Activated CD8-positive, alpha-beta memory T cell treated with anti-CD3 and anti-CD28 coated beads for 1 hour (primary cell): ENCODE measurements at places on chromosomes 2 and 18.

DNA sequence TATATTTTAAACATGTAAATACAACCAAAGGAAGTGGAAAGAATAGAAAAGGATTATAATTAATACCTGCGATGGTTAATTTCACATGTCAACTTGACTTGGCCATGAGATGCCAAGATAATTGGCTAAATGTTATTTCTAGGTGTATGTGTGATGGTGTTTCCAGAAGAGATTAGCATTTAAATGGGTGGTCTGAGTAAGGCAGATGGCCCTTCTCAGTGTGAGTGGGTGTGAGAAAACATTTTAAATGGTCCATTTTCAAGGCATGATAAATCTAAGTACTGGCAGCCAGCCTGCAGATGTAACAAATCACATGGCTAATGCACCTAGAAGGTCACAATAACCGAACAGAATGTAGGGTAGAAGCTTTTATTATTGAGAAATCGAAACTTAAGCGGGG lies 99.6 kb upstream of the CDH7 start:
- no peak for DNase-seq

DNA sequence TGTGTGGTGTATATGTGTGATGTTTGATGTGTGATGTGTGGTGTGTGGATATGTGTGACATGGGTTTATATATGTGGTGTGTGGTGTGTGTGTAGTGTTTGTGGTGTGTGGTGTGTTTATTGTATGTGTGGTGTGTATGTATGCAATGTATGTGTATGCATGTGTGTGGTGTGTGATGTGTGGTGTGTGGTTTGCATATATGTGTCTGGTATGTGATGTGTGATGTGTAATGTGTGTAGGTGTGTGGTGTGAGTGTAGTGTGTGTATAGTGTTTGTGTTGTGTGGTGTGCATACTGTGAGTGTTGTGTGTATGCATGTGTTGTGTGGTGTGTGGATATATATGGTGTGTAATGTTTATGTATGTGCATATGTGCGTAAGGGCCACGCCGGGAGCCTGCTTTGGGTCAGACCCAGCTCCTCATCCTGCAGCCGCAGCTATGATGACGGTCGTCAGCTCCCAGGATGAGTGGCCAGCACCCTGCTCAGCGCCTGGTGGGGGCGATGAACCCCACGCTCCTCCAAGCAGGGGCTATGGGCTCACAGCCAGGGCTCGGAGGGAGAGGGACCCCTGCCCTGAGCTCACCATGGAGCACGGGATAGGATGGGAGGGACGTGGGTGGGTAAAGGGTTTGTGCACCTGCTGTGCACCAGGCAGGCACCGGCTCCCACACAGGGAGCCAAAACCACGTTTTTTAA lies 331.3 kb downstream of the EIPR1 start:
- no peak for DNase-seq

- no peak for DNase-seq
Measured at GRCh38 chr2:183998797-183999190, 599.5 kb upstream of the ZNF804A start.

DNA sequence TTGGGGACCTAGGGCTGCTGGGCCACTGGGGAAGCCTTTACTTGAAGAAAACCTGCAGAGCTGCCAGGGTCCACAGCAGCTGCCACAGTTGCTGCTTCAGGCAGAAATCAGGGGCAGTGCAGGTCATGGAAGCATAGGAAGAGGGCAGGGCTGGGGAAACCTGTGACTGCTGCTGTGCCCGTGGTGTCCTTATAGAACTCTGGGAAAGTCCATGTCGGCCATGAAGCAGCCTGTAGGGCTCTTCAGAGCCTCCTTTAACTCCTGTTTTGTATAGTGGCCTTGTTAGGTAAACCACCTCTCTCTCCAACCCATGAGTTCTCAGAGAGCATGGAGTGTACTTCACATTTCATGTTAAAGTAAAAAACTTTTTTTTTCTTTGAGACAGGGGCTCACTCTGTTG lies 62.1 kb downstream of the SMAD4 start:
- no peak for DNase-seq

GRCh38 chr2:64987001-64987955 lies 1.9 kb upstream of the SLC1A4 start:
- no peak for DNase-seq

GRCh38 chr2:75655861-75656260 lies 9.3 kb downstream of the MRPL19 start:
- no peak for DNase-seq

DNA sequence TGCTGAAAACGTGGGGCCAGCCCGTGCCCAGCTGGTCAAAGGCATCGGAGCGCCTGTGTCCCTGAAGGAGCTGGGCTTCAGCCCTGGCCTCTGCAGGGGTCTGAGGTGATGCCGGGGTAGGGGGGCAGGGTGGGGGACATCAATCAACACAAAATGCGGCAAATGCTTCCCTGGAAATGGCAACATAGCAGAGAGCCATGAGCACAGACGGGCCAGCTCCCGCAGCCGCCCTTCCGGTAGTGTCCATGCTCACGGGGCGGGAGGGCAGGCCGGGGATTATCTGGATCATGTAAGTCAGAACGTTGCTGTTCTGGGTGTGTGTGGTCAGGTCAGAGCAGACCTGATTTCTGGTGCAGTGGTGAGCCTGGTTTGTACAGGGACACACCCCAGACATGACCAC lies 56.5 kb upstream of the TWIST2 start:
- no peak for DNase-seq

GRCh38 chr2:54691445-54692135 lies 31.9 kb upstream of the EML6 start:
- DNase-seq, result no peak

- no peak for DNase-seq
Measured at GRCh38 chr2:235876099-235876679, 292.0 kb downstream of the GBX2 start.

DNA sequence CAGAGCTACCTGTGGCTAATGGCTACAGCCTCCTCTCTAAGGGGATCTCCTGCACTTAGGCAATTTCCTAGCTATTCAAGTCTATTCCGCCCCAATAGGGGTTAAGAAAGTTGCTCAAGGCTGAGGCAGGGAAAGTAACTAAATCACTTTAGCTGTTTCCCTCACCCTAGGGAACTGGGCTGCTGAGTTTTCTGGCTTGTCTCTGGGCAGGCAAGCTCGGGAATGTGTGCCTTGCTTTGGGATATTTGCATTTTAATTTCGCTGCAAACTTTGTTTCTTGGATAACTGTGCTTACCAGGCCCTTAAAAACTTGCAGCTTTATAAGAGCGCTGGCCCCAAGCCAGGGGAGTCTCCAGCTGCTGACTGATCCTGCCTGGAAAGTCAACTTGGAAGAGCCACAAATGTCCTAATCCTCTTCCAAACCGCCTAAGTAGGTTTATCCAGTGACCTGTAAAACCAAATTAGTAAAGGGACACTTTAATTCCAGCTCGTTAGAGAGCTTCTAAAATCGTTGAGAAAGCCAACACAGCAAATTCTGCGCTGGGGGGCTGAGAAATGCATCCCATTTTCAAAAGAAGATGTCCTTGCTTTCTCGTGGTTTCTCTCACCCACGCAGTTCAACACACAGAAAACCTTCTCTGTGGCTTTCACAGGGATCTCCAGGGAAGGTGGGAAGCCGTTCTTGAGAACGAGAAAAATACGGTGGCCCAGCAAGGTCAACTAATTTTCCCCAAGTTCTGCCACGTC lies 59.5 kb upstream of the SP3 start:
- DNase-seq, result no peak

DNA sequence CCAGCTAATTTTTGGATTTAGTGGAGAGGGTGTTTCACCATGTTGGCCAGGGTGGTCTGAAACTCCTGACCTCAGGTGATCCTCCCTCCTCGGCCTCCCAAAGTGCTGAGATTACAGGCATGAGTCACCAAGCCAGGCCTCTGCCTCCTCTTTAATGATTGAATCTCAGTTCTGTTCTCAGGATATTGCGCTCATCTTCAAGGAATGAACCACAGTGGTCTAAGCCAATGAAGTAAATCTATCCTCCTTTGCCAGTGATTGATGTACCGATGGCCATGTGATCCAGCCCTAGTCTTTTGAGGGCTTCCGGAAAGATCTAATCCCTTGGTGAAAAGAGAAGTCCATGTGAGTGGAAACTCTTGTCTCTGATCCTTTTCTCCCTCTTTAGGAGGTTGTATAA lies 48.6 kb downstream of the POLE4 start:
- DNase-seq, result no peak

DNA sequence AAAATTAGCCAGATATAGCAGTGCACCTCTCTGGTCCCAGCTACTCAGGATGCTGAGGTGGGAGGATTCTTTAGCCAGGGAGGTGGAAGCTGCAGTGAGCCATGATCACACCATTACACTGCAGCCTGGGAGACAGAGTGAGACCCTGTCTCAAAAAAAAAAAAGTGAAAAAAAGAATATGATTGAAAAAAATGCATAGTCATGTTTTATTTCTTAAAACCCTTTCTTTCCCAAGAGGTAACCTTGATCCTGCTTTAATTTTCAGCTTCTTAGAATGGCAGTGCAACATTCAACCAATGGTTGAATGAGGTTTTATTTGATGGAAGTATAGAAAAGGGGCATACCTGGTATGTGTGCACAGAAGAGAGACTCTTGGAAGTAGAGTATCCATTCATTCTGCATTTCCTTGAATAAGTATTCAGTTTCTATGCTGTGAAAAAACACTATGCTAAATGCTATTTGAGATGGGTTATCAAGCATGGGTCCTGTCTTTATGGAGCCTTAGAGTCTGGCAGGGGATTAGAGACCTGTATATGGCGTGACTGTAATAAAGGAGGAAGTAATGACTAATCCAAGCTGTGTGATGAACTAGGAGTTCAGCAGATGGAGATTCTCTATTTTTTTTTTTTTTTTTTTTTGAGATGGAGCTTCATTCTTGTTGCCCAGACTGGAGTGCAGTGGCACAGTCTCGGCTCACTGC lies 146.3 kb downstream of the WDSUB1 start:
- DNase-seq, result no peak

GRCh38 chr2:18722101-18722500 lies 132.7 kb upstream of the NT5C1B start:
- DNase-seq, result no peak

GRCh38 chr2:200181755-200182154 lies 124.7 kb upstream of the SPATS2L start:
- DNase-seq, result no peak

GRCh38 chr2:30334762-30335363 lies 103.5 kb downstream of the LBH start:
- DNase-seq, result no peak

DNA sequence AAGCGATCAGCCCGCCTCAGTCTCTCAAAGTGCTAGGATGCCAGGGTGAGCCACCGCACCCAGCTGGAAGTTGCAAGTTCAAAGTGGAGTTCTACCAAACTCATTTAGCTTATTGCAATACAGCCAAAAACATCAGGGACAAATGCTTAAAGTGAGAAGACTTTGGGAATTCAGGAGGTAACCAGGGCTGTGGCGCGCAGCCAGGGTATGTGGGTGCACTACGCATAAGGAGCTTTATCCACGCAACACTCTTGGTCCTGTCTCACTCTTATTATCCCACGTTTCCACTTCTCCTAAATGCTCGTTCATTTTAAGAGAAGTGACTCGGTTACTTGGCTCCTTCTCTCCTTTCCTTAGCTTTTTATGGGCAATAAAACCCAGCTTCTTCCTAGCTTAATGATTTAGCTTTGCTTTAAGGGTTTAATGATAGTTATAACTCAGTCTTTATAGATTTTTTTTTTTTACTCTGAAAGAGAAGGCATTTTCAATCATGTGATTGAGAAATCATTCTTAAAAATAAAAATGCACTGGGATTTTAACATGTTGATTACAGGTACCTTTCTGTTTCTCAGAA lies 199.8 kb downstream of the KCNE4 start:
- no peak for DNase-seq

- no peak for DNase-seq
Measured at GRCh38 chr2:203225423-203226039, 13.3 kb upstream of the CYP20A1 start.
